Stimulated activated CD4-positive, alpha-beta T cell treated with anti-CD3 and anti-CD28 coated beads, Interleukin-1b, Interleukin-23, amount 100 ng/mL, for 24 hours (primary cell): ENCODE measurements at places on chromosomes 4 and X.

DNA sequence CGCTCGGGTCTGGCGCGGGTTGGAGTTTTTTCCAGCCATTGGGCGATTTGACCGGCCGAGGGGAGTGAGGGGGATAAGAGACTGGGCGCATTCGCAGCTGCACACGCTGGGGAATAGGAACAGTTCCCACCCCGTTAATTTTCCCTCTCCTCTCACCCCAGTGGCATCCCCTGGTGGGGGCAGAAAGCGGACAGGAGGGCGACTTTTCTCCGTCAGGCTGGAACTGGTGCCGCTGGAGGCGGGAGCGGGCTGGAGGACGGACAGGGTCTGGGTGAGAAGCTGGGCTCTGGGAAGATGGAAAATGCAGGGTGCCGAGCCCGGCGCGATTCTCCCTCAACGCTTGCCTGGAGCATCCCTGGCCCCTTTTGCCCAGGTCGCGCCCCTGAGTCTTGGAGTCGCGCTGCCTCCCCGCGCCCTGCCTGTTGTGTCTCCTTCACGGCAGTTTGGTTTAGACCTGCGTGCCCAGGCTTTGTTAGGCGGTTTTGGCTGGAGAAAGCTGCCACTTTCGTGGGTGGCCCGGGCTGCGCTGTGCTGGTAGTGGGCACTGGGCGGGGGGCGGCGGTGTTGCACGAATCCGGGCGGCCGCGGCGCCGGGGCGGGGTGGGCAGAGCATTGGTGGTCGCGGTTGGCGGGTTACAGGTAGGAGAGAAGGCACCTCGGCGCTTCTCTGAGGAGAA, 2.0 kb downstream of the ADGRL3 start:
- DNase-seq, result no peak

GRCh38 chr4:3426465-3427133, 15.2 kb upstream of the HGFAC start:
- DNase-seq, result no peak

- DNase-seq, result no peak
Measured at GRCh38 chrX:3526731-3527130, 180.3 kb upstream of the MXRA5 start.

DNA sequence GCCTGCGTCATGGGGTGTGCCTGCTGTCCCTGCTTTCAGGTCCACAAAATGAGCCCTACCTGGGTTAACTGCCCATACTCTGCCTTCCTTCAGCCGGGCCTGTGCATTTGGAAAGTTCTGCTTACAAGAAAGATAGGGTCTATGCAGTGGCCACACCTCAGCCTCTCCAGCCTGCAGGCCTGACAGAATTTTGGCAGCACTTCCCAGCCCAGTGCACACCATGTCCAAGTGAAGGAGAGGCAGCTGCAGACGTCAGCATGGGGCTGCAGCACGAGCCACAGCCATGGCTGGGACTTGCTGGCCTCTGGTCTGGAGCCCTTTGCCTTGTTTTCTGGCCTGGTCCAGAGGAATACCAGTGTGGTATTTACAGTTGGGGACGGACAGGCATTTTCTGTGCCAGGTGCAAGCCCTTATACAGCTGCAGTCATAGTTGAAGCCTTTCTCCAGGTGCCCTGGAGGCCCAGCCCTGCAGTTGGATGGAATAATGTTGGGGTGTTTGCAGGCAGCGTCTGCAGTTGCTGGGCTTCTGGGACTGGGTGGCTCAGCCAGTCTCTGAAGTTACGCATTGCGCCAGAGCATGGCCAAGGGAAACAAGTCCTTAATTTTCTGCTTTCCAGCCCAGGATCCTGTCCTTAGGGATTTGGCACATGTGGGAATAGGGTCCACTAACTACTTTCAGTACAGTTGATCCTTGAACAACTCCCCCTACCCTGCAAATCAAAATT, 26.2 kb downstream of the JADE1 start:
- DNase-seq, result no peak

DNA sequence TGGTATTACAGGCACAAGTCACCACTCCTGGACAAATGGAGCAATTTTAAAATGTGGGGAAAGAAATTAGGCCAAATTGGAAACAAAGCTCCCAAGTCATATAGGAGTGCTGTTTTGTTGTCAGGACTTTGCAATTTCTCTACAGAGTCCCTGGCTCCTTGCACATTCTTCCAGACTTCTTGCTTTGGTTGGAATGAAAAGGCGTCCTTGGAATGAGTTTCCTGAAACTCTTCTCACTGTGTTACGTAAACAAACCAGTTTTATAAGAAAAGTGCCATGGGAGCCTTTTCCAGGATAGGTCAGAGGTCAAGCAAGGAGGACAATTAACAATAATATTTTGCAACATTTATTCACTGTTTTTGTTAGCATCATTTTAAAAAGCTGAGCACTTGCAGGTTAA, 32.4 kb upstream of the KIT start:
- DNase-seq, result no peak

GRCh38 chrX:112786076-112786475, 54.6 kb downstream of the AMOT start:
- DNase-seq, result no peak
